Activated CD4-positive, alpha-beta T cell treated with anti-CD3 and anti-CD28 coated beads, Interleukin-2, amount 10 ng/mL, durations not matched to agents 7 days and 5 days (primary cell): ENCODE measurements at places on chromosomes 12 and 14. TPM values are rescaled to one million over a fixed set of nuclear protein-coding genes. Genes with fewer than 3 reads are reported as not detected.

PKP2 gene
- not detected for total RNA-seq

DNA sequence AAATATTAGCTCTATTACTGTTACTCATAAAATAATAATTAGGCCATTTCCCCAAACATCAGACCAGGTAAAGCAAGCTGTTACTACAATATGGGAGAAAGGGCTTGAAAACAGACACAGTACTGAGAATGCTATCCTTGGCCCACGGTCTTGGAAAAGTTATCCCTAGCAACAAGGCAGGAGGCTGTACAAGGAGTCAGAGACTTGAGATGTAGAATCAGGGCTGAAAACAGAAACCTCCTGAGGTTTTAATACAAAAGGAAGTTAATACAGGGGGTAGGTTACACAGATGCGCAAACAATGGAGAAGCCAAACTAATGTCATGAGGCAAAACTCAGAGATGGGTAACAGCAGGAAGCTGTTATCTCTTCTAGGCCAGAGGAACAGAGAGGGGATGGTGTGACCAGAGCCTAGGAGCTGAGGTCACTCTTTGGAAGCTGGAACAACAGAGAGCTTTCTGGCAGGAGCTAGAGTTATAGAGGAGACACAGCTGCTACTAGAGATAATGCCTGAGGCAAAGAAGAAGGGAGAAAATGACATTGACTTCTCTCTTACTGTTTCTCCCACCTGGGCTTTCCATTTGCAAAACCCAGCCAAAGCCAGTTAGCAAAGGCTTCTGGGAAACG lies 248.8 kb downstream of the SUDS3 start:
- DNase-seq = no peak

GRCh38 chr14:38735005-38735404 lies 368.0 kb downstream of the SEC23A start:
- DNase-seq = no peak

DNA sequence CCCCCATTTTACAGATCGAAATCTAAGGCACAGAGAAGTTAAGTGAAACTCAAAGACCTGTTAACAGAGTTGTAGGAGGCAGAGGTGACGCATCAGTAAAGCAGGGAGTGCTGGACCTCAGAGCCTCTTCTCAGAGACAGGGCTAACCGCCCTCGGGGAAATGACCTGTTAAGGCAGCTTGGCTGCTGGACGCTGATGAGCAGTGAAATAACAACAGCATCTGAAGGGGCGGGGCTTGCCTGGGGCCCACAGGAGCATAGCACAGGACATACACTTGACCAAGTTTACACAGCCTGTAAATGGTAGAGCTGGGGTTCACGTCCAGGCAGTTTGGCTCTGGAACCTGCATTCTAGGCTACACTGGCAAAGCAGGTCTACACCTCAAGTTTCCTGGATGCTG lies 39.3 kb downstream of the LRTM2 start:
- no peak for DNase-seq

ITPK1 gene
- 71.0 TPM for total RNA-seq

DNA sequence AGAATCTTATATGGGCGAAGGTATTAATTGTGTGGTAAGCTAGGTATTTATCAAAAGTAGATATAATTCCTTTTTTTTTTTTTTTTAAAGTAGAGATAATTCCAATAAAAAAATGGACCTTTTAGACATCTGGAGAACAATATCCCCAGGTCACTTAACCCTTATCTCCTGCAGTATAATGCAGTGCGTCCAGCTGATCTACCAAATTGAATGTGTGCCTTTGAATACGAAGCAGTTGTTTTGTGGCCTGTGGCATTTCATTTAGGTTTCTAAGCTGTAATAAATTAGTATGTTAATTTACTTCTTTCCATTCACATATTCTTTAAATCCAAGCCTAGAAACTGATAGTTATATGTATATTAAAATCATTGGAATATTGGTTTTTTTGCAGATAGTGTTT lies 3.1 kb downstream of the FUT8 start:
- DNase-seq = no peak
